ENCODE measurements at places on chromosomes 16 and 17.

DNA sequence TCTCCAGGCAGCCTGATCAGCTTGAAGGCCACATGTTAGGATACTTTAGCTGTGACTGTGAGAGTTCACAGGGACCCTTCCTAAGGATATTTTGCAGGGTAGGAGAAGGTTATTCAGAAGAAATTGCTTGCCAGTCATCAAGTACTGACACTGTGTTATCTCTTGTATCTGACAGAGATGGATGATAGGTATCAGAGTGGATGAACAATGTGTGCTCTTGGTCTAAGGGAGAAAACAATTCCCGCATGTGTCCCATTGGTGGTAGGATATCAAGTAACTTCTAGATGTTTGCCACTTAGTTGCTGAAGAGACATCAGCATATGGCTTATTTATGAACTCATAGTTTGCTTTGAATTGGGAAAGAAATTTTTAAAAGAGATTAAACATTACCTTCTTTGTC is 219.3 kb downstream of the SPECC1 start:
- DNase-seq = no peak

DNA sequence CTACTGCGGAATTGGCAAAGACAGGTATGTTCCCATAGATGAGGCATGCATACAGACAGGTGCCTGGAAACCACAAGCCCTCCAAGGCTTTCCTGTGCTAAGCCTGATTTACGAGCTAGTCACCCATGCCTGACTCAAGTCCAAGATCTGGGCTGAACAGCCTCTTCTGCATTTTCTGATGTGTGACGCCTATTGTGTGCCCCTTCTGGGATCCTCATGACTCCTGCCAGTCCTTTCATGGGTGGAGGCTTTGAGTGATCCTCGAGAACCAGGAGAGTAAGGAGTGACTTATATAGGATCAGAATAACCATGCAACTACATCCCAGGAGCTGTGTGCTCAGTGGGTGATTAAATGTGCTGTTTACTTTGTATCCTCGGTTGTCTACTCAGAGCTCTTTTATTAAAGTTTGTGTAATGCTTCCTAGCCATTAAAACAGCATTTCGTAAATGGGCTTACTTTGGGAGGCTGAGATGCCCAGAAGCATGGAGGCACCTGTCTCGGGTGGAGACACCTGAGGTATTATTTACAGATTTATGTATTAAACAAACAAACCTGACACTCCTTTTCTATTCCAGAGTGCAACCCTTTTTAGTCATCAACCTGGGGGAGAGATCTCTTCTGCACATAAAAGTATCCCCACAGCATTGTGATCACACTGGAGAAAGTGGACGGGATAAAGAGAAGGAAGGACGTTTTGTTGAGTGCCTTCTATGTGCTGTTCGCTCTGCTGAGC is 373.0 kb upstream of the DYNLRB2 start:
- DNase-seq = no peak

GRCh38 chr16:23679274-23679985 is 741 bp downstream of the PLK1 start:
- DNase-seq = peak; percentile 60

- peak; percentile 53 for DNase-seq
Measured at GRCh38 chr16:80936410-80936809, 70.3 kb downstream of the CMC2 start.

DNA sequence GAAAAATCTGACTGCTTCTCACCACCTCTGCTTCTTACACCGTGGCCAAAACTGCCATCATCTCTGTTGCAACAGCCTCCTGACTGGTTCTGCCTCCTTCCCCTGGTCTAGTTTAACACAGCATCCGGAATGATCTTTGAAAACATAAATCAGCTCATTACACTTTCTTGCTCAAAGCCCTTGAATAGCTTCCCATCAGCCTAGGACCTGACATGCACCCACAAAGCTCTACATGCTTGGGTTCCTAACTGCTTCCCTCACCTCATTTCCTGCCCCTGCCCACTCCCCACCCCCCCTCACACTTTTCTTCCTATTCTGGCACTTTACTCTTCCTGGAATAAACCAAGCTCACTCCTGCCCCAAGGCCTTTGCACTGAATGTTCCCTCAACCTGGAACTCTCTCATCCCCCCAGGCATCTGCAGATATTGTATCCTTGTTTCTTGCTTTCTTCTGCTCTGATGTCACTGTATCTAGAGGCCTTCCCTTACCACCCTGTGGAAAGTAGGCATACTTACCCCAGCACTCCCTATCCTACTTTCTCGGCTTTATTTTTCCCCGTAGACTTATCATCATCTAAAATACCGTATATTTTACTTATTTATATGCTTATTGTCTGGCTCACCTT is 112.4 kb downstream of the FTO start:
- peak; percentile 50 for DNase-seq

All from EL (cell line).